Activated CD4-positive, alpha-beta T cell treated with anti-CD3 and anti-CD28 coated beads, Interleukin-2, amount 10 ng/mL, durations not matched to agents 7 days and 5 days (primary cell): ENCODE measurements at places on chromosomes 13 and 19. TPM values are rescaled to one million over a fixed set of nuclear protein-coding genes. Genes with fewer than 3 reads are reported as not detected.

The GDF15 gene
- total RNA-seq = not detected

DNA sequence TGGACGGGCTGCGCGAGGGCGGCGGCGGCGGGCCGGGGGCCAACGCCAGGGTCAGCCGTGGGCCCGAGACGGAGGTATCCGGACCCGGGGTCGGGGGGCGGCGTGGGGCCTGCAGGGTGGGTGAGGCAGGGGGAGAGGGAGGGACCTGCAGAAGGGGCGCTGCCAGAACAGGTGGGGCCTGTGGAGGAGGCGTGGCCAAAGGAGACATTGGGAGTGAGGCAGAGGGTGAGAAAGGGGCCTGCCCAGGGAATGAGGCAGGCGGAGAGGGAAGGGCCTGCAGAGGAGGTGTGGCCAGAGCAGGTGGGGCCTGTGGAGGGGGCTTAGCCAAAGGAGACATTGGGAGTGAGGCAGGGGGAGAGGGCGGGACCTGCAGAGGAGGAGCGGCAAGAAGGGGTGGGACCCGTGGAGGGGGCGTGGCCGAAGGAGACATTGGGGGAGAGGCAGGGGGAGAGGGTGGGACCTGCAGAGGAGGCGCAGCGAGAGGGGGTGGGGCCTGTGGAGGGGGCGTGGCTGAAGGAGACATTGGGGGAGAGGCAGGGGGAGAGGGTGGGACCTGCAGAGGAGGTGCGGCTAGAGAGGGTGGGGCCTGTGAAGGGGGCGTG lies 4.2 kb downstream of the PRR36 start:
- H3K4me1 ChIP-seq = peaks cover 44% of the 10 kb centered on the region
- DNase-seq = peak; percentile 56
- H3K4me3 ChIP-seq = peak overlapping the region; percentile 64
- no peaks in the 10 kb centered on the region for H3K36me3 ChIP-seq
- peaks cover 39% of the 10 kb centered on the region for H3K27me3 ChIP-seq

DNA sequence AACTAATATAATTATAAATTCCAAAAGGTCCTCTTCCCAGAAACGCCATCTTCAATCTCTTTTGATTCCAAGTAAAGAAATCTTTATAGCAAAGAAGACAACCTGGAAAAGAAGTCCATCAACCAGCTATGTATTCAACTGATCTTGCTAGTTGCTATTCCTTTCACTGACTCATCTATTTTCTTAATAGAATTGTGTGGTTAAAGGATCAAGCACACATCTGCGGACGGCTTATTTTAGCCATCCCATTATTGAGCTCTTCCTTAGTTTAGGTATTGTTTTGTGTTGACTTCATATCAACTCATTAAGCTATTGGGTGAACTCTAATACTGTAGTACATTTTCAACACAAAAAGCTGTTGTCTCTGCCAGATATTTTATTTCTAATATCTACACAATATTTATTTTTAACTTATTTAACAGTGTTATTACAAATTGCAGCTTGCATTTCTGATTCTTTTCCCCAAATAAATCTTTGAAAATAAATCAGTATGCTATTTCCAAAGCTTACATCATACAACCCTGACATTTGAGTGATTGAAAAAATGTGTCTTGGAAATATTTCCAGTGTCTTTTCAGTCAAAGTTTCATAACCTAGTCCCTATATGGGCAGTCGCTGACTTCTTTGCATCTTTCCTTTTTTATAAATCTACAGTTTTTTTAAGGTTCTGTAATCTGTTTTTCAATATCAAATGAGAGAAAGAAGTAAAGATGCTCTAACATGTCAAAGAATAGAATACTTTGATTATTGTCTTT lies 158.8 kb upstream of the SPRY2 start:
- DNase-seq = no peak
- no peaks in the 10 kb centered on the region for H3K4me1 ChIP-seq
- H3K27ac ChIP-seq = no peak overlapping the region
- H3K4me3 ChIP-seq = no peak overlapping the region

GRCh38 chr19:56015756-56016155 lies 29.2 kb downstream of the NLRP5 start:
- no peaks in the 10 kb centered on the region for H3K4me1 ChIP-seq
- no peak overlapping the region for H3K27ac ChIP-seq
- H3K36me3 ChIP-seq = no peaks in the 10 kb centered on the region
